ENCODE measurements at places on chromosomes 6 and 20.

DNA sequence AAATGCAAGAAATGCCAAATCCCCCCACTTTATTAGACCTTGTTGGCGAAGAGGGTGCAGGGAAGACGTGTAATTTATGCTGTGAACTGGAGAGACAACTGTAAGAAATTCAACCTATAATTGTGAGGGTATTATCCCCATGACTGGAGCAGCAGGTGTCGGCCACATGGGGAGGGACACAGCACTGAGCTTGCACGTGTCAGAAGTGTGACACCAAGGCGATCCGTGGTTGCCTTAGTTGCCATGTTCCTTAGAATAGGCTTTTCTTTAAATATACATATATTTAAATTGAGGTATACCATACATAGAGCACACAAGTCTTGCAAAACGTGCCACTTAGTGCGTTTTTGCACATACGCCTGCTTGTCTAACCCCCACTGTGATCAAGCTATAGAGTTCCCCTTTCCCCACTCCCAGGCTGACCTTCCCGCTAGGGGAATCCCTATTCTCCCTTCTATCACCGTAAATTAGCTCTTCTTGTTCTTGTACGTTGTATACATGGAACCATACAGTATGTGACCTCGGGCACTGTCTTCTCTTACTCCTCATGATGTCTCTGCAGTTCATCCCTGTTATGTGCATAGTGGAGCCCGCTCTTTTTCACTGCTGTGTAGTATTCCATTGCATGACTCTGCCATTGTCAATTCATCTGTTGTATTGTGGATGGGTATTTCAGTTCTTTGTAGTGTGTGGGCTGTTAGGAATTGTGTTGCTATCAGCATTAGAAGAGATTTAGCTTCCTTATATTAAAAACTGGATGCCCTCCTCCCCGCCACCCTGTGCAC lies 81.6 kb upstream of the PMEPA1 start:
- no peak for ATAC-seq

GRCh38 chr20:59002874-59003399 lies 4.1 kb downstream of the CTSZ start:
- ATAC-seq, result no peak

- no peak for ATAC-seq
Observed at GRCh38 chr6:138653435-138653834, 120.1 kb upstream of the CCDC28A start.

DNA sequence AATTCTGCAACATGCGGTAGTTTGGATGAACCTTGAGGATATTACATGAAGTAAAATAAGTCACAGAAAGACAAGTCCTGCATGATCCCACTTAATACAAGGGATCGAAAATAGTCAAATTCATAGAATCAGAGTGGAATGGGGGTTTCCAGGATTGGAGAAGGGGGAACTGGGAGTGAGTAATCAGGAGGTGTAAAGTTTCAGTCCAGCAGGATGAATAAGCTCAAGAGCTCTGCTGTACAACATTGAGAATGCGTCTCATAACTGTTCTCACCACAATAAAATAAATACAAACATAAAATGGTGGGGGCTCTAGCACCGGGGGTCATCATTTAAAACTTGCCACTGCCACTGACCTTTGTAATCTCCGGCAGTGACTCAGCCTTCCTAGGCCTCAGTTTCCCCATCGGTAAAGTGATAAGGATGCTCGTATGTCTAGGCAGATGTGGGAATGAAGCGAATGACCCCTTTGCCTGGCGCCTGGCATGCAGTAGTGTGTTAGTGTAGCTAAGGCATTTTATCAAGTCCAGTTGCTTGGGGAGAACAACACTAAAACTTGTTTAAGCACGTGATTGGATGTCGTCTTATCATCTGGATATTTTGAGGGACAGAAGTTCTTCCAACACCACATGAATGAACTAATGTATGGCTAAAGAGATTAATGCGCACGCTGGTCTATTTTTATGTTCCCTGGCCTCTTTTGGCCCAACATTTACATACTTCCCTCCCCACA lies 421.1 kb downstream of the QKI start:
- ATAC-seq, result no peak

DNA sequence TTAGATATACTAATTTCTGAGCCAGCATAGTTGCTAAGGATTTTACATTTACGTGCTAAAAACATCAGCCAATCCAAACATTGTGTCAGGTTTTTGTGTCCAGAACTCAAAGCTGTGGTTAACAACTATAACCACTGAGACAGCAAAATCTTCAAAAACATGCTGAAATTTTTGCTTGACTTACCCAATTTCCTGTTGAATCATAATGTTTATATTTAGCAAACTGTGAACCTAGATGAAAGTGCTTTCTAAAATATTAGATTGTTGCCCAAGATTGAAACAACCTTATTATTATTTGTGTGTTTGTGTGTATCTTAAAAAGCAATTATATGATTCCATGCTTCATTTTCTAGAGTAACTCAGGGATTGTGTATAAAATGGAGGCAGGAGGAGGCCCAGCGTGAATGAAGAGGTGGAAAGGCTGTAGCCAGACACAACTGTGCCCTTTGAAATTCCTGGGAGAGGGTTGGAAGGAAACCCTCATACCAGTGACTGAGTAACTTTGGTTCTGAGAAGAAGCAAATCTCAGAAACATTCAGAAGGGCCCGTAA lies 48.0 kb downstream of the ARMC2 start:
- ATAC-seq, result no peak

- no peak for ATAC-seq
Observed at GRCh38 chr6:153012856-153013255, 10.3 kb upstream of the MTRF1L start.

GRCh38 chr6:135498185-135498841 lies 773 bp upstream of the AHI1 start:
- ATAC-seq, result peak; percentile 70

DNA sequence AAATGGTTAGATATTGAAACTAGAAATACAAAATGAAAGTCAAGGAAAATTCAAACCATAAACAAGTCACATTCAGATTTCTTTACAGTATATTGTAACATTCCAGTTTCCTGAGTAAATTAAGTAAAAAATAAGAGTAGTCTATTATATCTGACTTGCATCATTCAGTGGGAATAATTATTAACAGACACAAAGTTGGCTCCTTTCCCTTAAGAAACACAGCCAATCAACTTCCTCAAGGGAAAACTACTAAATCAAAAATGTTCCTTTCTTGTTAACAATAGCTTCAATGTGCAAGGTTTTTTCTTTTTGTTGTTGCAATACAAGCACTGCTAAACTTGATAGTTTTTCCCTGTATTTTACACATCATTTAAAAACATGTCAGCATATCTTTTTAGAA lies 33.2 kb downstream of the DNAAF9 start:
- no peak for ATAC-seq

GRCh38 chr6:128723667-128724066 lies 159.3 kb upstream of the LAMA2 start:
- ATAC-seq, result no peak
